ENCODE measurements at places on chromosomes 3 and 15. TPM values are rescaled to one million over a fixed set of nuclear protein-coding genes. Genes with fewer than 3 reads are reported as not detected.

The ROBO2 gene
- 9.9 TPM for total RNA-seq

The PAQR9 gene
- not detected for total RNA-seq

The ANKUB1 gene
- total RNA-seq, result 0.81 TPM

The ARID3B gene
- total RNA-seq, result 15.0 TPM

The KIF15 gene
- total RNA-seq, result 2.4 TPM

The KBTBD8 gene
- total RNA-seq, result 0.54 TPM

The FOXL2 gene
- not detected for total RNA-seq

The PLSCR5 gene
- not detected for total RNA-seq

GRCh38 chr3:64520334-64520733, 167.5 kb downstream of the ADAMTS9 start:
- no peak for DNase-seq

GRCh38 chr3:129383292-129383860, 45.1 kb downstream of the EFCAB12 start:
- DNase-seq, result no peak

GRCh38 chr3:17092583-17092933, 207.8 kb downstream of the PLCL2 start:
- DNase-seq, result no peak

- DNase-seq, result no peak
Measured at GRCh38 chr15:23074684-23075083, 35.3 kb upstream of the TUBGCP5 start.

DNA sequence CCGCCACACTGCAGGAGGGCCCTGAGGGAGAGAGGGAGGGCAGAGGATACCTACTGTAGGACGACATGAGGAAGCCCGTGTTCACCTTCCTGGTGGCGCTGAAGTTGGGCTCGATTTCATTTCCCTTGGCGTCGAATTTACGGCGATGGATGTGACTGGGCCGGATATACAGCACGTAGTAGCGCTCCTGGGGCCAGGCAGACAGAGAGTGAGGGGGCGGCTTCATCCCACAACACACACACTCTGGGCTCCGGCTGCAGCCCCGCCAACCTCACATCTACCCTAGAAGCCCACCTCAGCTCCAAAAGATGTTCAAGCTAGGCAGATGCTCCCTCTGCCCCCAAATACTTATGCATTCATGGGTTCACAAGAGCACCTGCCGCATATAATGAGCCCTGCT, 4.5 kb downstream of the ARPIN start:
- DNase-seq, result no peak

- DNase-seq, result no peak
Measured at GRCh38 chr3:128823631-128824030, 55.8 kb upstream of the ACAD9 start.

- no peak for DNase-seq
Measured at GRCh38 chr3:43024181-43024885, 45.2 kb downstream of the GASK1A start.

- no peak for DNase-seq
Measured at GRCh38 chr3:53235545-53235944, 20.3 kb downstream of the TKT start.

- DNase-seq, result no peak
Measured at GRCh38 chr15:40008061-40008765, 30.8 kb downstream of the SRP14 start.

DNA sequence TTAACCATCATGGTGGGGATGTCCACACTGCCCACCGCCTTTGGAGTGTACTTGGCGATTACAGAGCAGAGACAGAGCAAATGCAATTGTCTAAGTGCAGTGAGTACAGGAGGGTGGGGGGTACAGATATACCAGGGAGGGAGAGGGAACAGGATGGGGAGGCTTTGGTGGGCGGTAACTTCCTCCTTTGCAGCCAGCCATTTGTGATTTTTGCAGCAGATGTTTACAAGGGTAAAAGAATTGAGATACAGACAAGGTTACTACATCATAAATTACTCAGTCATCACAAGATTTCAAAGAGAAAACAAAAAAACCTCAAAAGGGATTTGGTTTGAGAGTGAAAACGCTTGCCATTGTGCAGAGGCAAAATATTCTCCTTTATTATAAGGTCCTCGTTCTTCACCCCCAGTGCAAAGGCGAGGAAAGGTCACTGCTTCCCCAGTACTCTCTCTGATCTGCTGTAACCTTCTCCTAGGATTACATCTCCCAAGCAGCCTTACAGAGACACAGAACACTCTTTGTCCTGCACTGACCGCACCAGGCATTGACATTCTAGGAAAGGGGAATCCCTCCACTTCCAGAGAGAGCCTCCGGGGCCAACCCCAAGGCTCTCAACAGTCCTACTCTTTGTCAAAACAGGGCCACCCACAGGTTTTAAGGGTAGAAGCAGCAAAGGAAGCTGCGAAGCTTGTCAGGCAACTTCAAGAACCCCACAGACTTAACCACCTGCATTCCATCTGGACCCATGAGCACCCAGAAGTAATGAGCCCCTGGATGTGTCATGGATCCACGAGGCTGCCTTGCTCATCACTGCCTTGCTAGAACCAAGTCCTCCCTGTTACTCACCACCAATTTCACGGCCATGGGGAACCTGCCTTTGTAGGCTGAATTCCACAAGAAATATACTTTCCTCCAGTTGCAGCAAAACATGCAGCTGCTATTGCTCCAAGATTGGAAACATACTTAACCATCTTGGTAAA, 117.3 kb downstream of the ADAMTS17 start:
- DNase-seq, result no peak

DNA sequence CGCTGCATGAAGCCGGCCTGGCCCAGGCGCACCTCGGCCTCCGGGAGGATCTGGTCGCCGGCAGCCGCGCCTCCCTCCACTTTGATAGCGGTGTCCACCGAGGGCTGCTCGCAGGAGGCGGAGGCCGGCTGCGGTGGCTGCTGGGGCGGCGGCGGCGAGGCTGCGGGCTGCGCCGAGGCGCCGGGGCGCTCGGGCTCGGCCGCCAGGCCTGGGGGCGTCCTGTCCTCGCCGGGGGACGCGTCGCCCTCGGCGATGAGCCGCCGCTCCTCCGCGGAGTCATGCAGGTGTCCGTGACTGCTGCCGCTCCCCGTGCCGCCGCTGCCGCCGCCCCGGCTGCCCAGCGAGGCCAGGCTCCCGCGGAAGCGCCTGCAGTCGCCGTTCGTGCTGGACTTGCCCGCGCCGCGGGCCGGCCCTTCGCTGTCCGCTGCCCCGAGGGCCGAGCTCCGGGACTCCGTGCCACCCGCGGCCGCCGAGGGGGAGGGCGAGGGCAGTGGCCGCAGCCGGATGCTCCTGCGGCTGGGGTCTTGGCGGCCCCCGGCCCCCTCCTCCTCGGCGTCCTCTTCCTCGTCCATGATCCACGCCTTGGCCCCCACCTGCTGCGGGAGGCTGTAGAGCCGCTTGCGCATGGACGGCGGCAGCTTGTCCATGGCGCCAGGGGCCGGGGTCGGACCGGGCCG, 996 bp downstream of the HCN4 start:
- no peak for DNase-seq

DNA sequence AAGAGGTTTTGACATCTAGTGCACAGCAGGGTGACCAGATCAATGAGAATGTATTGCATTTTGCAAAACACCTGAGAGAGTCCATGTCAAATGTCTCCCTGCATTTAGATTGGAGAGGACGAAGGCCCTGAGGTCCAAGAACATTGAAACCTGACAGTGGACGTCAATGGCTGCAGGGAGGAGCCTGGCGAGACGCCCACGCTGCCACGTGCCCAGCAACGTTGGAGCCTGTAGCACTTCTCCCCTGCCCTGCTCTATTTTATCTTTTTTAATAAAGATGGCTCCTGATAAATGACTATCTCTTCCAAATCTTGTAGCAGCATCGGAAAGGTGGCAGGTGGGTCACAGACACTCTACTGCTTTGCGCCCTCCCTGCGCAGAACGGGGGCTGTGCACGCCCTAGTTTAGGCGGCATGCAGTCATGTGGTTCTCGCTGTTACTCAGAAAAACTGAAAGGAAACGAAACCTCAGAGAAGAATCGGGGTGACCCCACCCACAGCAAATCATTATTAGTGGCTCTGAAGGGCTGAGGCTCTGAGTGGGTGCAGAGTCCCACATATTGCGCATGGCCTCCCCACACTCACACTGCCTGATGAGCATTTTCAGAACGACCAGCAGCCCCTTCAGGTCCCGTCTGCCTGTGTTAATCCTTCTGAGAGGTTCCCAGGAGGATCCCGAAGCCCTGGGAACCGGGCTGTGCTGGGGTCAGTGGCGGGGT, 62.5 kb upstream of the TAMM41 start:
- no peak for DNase-seq

- DNase-seq, result no peak
Measured at GRCh38 chr3:190366133-190366532, 21.8 kb upstream of the CLDN16 start.

DNA sequence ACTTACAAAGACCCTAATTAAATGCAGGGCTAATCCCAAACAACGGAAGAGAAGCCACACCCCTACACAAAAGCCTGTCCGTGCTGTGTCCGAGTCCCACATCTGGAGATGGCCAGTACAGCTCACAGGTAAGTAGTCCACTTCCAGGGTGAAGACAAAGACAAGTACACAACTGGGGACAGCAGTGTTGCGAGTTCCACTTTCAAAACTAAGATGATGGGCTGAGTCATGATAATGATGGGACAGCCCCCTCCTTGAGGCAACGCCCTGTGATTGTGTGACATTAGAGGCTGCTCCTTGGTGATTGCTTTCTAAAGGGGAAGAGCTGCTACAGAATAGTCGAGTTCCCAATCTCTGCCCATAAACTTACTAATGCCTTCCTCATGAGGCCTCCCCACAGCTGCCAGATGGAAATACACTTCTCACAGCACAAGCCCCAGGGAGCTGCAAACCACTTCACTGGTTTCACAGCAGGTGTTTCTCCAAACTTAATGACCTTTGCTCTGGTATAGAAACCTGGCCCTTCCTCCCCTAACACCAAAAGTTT, 27.6 kb downstream of the RFT1 start:
- no peak for DNase-seq

GRCh38 chr15:61951949-61952348, 108.3 kb downstream of the VPS13C start:
- no peak for DNase-seq

DNA sequence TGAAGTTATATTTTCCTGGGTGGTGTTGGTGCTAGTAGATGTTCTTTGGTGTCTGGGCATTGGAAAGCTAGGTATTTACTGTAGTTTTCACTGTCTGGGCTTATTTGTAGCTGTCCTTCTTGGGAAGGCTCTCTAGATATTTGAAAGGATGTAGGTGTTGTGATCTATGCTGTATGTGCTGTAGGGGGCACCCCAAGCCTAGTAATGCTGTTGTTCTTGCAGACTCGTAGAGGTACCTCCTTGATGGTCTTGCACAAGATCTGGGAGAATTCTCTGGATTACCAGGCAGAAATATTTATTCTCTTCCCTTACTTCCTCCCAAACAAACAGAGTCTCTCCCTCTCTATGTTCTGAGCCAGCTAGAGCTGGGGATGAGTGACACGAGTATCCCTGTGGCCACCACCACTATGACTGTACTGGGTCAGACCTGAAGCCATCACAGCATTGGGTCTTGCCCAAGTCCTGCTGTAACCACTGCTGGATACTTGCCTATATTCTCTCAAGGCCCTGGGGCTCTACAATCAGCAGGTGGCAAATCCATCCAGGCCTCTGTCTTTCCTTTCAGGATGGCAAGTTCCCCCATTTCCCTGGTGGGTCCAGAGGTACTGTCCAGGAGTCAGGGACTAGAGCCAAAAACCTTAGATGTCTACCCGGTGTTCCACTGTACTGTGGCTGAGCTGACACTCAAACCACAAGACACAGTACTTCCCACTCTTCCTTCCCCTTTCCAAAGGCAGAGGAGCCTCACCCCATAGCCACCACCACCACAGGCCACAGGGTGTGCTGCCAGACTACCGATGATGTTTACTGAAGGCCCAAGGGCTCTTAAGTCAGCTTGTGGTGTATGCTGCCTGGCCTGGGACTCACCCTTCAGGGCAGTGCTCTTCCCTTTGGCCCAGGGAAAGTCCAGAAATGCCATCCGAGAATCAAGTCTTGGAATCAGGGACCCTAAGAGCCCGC, 195.2 kb upstream of the DPPA4 start:
- DNase-seq, result no peak

DNA sequence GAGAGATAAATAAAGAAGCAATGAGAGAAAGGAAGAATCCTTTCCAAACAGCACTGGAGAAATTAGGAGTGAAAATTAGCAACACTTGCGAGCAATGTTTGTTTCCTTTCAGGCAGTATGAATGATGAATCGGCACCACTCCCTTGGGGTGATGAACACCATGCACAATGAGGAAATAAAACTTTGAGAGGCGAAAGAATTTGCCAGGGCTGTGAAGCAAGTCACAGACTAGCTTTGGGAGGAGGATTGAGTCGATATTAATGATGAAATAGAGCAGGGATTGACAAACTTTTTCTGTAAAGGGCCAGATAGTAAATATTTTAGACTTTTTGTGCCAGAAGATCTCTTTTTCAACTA, 237.7 kb downstream of the AGBL1 start:
- no peak for DNase-seq

GRCh38 chr3:50047426-50047825, 41.3 kb upstream of the RBM5 start:
- no peak for DNase-seq

GRCh38 chr3:85427467-85427866, 468.7 kb downstream of the CADM2 start:
- no peak for DNase-seq

DNA sequence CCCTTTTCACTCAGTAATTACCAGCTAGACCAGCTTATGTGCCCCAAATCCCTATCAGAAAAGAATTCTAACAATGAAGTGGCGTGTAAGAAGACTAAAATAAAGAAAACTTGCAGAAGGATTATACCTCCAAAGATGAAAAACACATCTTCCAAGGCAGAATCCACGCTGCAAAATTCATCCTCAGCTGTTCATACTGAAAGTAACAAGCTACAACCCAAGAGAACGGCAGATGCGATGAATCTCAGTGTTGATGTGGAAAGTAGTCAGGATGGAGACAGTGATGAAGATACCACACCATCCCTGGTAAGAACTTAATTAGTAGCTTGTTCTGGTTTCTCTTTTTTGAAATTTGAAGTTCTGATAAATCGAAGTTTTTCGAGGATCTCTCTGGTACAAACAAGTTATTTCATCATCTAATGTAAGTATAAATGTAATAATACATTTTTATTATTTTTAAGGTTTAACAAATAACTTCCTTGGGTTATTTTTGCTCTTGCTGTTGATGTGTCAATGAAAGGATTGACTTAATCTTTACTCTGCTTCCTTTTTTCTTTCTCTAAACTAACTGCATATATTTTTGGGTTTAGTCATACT, 1.4 kb downstream of the WDR76 start:
- no peak for DNase-seq

DNA sequence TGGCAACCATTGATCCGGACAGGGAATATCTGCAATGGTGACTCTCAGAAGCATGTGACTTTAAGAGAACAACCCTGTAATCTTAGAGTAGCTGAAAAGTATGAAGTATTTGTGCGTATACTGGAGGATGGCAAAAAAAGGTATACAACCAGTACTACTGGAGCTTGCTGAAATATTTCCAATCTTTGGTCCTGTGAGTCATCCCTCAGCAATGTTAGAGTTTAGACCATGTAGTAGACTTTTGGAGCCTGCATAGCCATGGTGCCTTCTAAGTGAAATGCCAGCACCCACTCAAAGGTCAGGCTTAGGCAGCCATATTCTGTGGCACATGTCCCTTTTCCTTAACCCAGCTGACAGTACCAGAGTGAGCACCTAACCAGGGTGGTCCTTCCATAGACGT, 429.4 kb downstream of the NTRK3 start:
- no peak for DNase-seq

Data from thoracic aorta (tissue), 2 donors.